ENCODE measurements at places on chromosomes 12 and 14. TPM values are rescaled to one million over a fixed set of nuclear protein-coding genes. Genes with fewer than 3 reads are reported as not detected.

RERG gene
- total RNA-seq: 20.1 TPM

CACNA1C gene
- total RNA-seq: 17.5 TPM

ADGRD1 gene
- 85.6 TPM for total RNA-seq

PMCH gene
- not detected for total RNA-seq

SLC38A4 gene
- total RNA-seq: 2.7 TPM

SMCO2 gene
- total RNA-seq: not detected

AQP6 gene
- 0.40 TPM for total RNA-seq

SFSWAP gene
- 49.9 TPM for total RNA-seq

KRT8 gene
- total RNA-seq: 639 TPM

DNA sequence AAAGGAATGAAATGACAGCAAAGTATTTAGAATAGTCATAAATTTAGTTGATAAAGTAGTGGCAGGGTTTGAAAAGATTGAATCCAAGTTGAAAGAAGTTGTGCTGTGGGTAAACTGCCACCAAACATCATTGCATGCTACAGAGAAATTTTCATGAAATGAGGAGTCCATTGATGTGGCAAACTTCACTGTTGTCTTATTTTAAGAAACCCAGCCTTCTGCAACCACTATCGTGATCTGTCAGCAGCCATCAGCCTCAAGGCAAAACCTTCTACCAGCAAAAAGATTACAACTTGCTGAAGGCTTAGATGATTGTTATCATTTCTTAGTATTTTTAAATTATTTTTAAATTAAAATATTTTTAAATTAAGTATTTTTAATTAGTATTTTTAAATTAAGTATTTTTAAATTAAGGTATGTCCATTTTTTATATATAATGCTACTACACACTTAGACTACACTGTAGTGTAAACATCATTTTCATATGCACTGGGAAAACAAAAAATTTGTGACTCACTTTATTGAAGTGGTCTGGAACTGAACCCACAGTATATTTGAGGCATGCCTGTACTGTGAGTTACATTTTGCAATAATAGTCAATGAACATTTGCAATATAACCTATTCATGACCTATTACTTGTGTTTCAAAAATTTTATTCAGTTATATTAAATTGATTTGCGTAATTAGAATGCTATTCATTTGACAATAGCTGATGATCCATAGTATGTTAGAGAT, 67.2 kb upstream of the SYT1 start:
- H3K27ac ChIP-seq: no peak overlapping the region
- no peaks in the 10 kb centered on the region for H3K4me1 ChIP-seq
- no peaks in the 10 kb centered on the region for H3K36me3 ChIP-seq
- no peak for DNase-seq
- no peak overlapping the region for H3K4me3 ChIP-seq
- H3K27me3 ChIP-seq: no peaks in the 10 kb centered on the region

DNA sequence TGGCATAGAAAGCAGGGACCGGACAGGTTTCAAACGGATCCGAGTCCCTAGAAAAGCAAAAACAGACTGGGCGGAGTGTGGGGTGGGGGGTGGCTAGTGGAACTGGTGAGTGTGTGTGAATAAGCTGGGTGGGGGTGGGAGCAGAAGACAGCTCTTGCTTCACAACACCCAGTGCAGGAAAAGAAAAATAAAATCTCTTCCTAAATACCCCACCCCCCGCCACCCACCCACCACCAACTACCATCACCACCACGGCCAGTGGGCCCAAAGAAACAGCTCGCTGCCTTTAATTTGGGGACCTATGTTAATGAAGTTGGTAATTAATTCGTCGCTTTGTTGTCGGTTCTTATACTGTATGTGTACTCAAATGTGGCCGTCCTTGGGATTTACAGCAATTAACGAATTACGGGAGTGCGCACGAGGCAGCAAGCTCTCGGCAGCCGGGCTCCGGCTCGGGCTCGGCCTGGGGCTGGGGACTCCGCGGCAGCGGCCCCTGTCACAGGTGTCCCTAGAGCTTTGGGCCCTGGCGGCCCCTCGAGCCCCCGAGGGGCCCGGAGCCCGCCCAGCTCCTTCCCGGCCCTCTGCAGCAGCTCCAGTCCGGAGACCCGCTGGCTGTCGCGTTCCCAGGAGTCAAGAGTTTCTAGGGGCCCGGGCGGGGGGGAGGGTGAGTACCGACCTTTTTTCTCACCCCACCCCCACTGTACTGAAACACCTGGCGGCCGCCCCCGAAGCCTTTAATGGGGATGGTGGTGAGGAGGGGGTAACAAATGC, 1.5 kb upstream of the OTX2 start:
- H3K4me3 ChIP-seq: no peak overlapping the region
- H3K4me1 ChIP-seq: peaks cover 6% of the 10 kb centered on the region
- no peak overlapping the region for H3K27ac ChIP-seq
- no peaks in the 10 kb centered on the region for H3K36me3 ChIP-seq

DNA sequence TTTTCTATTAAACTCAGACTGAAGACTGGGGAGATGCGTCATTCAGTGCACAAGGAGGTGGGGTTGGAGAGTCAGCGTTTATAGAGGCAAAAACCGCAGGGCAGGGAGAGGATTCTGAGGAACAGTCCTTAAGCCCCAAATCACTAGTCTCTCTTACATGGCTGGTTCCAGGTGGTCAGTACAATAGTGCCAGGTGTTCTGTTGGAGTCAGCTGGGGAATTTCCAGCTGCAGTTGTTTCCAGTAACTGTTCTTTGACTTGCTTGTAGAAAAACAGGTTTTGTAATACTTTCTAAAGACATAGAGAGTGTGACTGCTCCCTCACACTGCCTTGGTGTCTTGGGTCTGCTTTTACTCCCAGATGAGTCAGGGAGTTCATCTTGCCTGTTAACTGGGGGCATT, 192.2 kb downstream of the TMTC3 start:
- H3K4me1 ChIP-seq: no peaks in the 10 kb centered on the region
- H3K27ac ChIP-seq: no peak overlapping the region
- no peaks in the 10 kb centered on the region for H3K27me3 ChIP-seq
- H3K4me3 ChIP-seq: no peak overlapping the region
- peak; percentile 17 for DNase-seq
- no peaks in the 10 kb centered on the region for H3K36me3 ChIP-seq

DNA sequence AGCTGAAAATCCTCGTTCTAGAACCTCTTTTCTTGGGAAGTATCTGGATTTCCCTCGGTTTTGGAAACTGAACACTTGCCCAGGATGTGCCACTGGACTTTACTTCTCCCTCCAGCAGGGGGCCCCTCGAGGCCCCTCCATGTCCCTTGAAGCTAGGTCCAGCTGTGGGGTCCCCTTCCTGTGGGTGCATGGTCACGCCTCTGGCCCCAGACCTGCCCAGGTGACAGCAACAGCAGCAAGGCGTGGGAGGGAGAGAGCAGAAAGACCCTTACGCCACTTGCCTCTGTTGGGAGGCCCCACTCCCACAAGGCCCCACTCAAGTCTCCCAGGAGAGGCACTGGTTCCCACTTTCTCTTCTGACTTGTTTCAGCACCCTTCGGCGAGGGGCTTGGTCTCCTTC, 3.1 kb downstream of the SLC25A29 start:
- peaks cover 2% of the 10 kb centered on the region for H3K36me3 ChIP-seq
- H3K4me3 ChIP-seq: no peak overlapping the region
- no peaks in the 10 kb centered on the region for H3K27me3 ChIP-seq
- no peak for DNase-seq
- no peak overlapping the region for H3K27ac ChIP-seq

GRCh38 chr12:57027805-57028153, 11.4 kb upstream of the TAC3 start:
- no peaks in the 10 kb centered on the region for H3K4me1 ChIP-seq
- peaks cover 8% of the 10 kb centered on the region for H3K27me3 ChIP-seq
- H3K36me3 ChIP-seq: no peaks in the 10 kb centered on the region
- DNase-seq: no peak

DNA sequence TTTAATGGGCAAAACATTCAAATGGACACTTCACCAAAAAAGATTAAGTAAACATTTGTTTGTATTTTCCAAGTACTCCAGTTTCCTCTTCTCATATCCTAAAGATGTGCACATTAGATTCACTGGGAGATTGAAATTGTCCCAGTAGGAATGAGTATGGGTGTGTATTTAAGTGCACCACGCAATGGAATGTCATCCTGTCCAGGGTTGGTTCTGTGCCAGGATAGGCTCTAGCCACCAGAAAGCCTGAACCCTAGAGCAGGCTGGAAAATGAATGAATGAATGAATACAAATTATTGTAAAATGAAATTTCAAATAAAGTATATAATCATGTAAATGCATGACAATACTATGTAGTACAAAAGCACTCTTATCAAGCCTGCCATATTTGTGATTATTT, 14.0 kb downstream of the CEP83 start:
- H3K36me3 ChIP-seq: no peaks in the 10 kb centered on the region
- H3K27me3 ChIP-seq: no peaks in the 10 kb centered on the region
- no peak for DNase-seq
- no peaks in the 10 kb centered on the region for H3K4me1 ChIP-seq
- no peak overlapping the region for H3K27ac ChIP-seq
- H3K4me3 ChIP-seq: no peak overlapping the region

GRCh38 chr14:99561864-99562263, 42.1 kb downstream of the CCDC85C start:
- no peak overlapping the region for H3K27ac ChIP-seq
- H3K27me3 ChIP-seq: no peaks in the 10 kb centered on the region
- DNase-seq: no peak
- H3K4me3 ChIP-seq: no peak overlapping the region
- H3K36me3 ChIP-seq: no peaks in the 10 kb centered on the region

DNA sequence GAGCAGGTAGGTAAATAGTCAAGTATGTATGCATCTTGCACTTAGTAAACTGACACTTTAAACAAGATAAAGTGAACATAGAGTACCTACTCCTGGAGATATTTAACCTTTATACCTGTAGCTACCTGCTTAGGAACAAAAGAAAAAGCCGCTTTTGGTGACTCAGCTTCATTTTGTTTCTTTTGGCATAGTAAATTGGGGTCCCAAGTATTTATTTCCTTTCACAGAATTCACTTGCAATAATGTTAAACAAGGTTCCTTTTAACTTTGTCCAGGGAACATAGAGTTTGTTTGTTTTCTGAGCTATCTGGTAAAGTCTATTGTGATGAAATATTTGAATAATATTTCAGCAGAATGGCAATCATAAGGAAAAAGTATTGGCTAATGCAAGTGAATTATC, 20.0 kb downstream of the SLCO1B3 start:
- no peaks in the 10 kb centered on the region for H3K27me3 ChIP-seq
- no peak overlapping the region for H3K27ac ChIP-seq
- no peak for DNase-seq

DNA sequence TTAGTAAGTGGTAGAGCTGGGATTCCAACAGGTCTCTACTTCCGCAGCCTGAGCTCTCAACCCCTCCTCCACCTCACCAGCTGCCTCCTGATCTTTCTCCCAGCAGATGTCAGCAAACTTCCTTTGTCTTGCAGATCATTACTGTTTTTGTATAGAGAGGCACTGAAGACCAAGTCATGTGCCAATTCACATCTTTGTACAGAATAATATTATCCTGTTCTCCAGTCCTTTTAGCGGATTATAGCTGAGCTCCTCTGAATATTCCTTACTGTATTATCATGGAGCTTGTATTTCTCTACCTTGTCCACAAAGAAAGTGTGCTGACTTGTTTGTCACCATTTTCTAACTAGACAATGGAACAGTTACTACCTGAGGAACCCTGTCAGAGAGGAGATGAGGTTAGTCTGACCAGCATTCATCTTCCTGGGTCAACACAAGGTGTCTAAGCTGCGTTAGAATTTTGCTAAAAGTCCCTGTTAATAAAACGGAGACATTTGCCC, 142.3 kb upstream of the ARHGAP5 start:
- H3K27me3 ChIP-seq: no peaks in the 10 kb centered on the region
- H3K27ac ChIP-seq: peak overlapping the region; percentile 48
- H3K4me3 ChIP-seq: no peak overlapping the region
- no peaks in the 10 kb centered on the region for H3K4me1 ChIP-seq
- no peaks in the 10 kb centered on the region for H3K36me3 ChIP-seq

DNA sequence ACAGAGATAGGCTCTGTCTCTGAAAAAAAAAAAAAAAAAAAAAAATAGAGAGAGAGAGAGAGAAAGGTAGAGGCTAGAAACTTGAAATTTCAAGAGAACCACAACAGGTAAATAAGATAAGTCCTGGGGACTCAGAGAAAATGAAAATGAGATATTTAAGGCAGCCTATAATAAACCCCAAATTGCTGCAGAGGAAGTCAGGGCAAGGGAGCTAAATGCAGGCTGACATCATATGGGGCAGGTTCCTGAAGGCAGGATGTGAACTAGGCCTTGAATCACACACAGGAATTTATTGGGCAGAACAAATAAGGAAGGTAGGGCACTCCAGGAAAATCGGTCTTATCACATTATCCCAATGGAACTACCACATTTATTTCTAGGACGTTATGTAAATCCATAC, 54.9 kb upstream of the NUDT4 start:
- H3K27ac ChIP-seq: no peak overlapping the region
- H3K4me3 ChIP-seq: no peak overlapping the region
- DNase-seq: no peak
- H3K4me1 ChIP-seq: peaks cover 6% of the 10 kb centered on the region

DNA sequence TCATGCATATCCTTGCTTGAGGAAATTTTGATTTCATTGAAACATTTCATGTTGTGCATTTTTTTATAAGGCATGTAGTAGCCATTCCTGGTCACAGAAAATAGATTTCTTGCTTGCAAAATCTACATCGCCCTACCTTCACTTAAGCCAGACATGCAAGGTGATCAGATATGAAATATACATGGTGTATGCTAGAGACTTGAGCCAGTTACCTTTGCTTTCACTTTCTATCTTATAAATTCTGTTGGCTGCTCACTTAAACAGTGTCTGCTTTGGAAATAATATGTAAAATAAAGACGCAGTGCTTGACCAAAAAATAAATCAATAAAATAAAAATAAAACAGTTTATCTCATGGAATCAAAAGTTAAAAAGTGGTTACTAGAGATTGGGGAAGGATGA, 136.5 kb downstream of the LRFN5 start:
- DNase-seq: no peak
- H3K27ac ChIP-seq: no peak overlapping the region
- H3K27me3 ChIP-seq: no peaks in the 10 kb centered on the region

GRCh38 chr14:77659831-77660230, 43.4 kb upstream of the SPTLC2 start:
- no peak for DNase-seq
- no peaks in the 10 kb centered on the region for H3K27me3 ChIP-seq
- no peak overlapping the region for H3K4me3 ChIP-seq
- no peaks in the 10 kb centered on the region for H3K4me1 ChIP-seq

DNA sequence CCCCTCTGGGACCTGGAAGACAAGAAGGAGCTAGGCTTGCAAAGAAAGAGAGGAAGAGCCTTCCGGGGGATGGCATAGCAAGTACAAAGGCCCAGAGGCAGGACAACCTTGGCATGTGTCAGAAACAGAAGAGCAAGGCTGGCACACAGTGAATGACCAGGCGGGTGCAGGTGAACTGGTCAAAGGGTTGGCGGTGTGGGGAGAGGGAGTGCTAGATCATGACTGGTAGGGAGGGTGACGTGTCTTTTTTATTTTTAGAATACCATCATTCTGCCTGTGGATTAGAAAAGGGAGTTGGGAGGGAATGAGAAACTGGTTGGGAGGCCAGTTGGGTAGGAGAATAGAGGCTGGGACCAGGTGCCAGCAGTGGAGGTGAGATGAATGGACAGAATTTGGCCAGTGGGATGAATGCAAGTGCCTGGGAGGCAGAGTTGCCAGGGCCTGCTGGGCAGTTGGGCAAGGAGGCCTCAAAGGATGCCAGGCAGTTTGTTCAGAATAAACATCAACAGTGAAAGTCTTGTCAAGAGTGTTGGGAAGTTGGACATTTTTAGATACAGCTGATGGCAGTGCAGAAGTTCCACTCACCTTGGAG, 168.3 kb downstream of the CACNA1C start:
- H3K36me3 ChIP-seq: no peaks in the 10 kb centered on the region
- no peak for DNase-seq
- H3K27me3 ChIP-seq: no peaks in the 10 kb centered on the region
- no peak overlapping the region for H3K4me3 ChIP-seq

Measured in lung (tissue), 17 donors.